Diencephalon (tissue), 1 donor: ENCODE measurements at places on chromosomes 6 and 20. TPM values are rescaled to one million over a fixed set of nuclear protein-coding genes. Genes with fewer than 3 reads are reported as not detected.

Gene ZC2HC1B
- total RNA-seq = not detected

Gene FOXC1
- 5.1 TPM for total RNA-seq

Gene OR2J3
- total RNA-seq = not detected

Gene ASIP
- total RNA-seq = not detected

Gene SYNGAP1
- 27.7 TPM for total RNA-seq

Gene CST8
- not detected for total RNA-seq

Gene PGC
- not detected for total RNA-seq

Gene LRFN2
- total RNA-seq = 16.4 TPM

Gene HSP90AB1
- total RNA-seq = 534 TPM

Gene PPIL6
- total RNA-seq = 32.5 TPM

Gene RIPOR3
- total RNA-seq = 2.3 TPM

Gene SPO11
- not detected for total RNA-seq

Gene BACH2
- total RNA-seq = 20.3 TPM

Gene PLN
- total RNA-seq = 0.46 TPM

Gene LY86
- 5.5 TPM for total RNA-seq

Gene UBD
- not detected for total RNA-seq

Gene EYS
- 1.4 TPM for total RNA-seq

Gene LINC00237
- total RNA-seq = 10.8 TPM

Gene TCF21
- under 0.01 TPM for total RNA-seq

Gene HLA-DRB1
- total RNA-seq = 9.9 TPM

Gene CCN5
- total RNA-seq = not detected

Gene PRR18
- total RNA-seq = 2.5 TPM

Gene RALGAPA2
- total RNA-seq = 37.8 TPM

Gene DEFB121
- total RNA-seq = not detected

Gene FOXQ1
- 2.8 TPM for total RNA-seq

Gene PPP1R3G
- 3.7 TPM for total RNA-seq

Gene LZTS3
- 36.9 TPM for total RNA-seq

Gene TCF15
- total RNA-seq = 0.23 TPM

Gene SLC44A4
- not detected for total RNA-seq

Gene CST7
- total RNA-seq = 0.69 TPM

Gene DLK2
- 8.3 TPM for total RNA-seq

Gene PNPLA1
- not detected for total RNA-seq

Gene SLC13A3
- 6.9 TPM for total RNA-seq

Gene IL20RA
- 1.4 TPM for total RNA-seq

Gene TAGAP
- total RNA-seq = 1.6 TPM

Gene TAAR2
- not detected for total RNA-seq
